ENCODE measurements at places on chromosomes 2 and 18. TPM values are rescaled to one million over a fixed set of nuclear protein-coding genes. Genes with fewer than 3 reads are reported as not detected.

GRCh38 chr2:241323778-241324177 lies 8.1 kb downstream of the SEPTIN2 start:
- DNase-seq = no peak

GRCh38 chr18:49566217-49566770 lies 4.4 kb downstream of the LIPG start:
- no peak for DNase-seq

GRCh38 chr2:181273986-181274385 lies 183.2 kb upstream of the ITGA4 start:
- DNase-seq = no peak

DNA sequence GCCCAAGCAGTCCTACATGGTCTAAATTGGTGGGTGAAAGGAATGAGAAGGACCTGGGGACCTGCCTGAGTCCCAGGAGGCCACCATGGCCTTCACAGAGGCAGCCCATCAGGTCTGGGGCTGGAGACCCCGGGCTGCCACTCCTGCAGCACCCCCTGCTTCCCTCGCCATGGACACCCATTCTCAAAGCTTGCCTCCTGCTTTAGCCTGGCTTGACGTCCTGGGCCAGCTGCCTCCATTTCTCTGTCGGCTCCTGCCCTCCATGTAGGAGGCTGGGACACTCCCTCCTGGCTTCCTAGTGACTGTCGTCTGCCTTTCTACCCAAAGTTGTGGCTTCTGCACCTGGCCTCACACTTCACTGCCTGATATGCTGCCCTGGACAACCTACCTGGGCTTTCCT lies 198.6 kb downstream of the FAM210A start:
- DNase-seq = no peak

DNA sequence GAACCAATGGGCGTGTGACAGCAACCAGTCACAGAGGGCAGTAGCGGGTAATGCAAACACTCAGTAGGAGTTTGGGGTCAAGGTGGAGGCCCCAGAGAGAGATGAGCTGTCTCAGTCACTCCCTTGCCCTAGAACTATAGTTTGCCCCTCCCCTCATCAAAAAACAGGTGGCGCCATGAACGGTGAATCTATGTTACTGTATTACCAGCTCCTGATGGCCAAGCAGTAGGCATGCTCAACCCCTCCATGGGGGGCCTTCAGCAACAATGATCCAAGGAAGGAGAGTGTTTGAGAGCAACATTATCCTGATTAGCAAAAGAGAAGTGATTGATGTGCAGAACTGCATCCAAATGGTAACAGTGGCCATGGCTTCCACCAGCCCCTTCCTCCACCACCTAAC lies 30.4 kb downstream of the TRABD2A start:
- no peak for DNase-seq

Gene AMMECR1L
- total RNA-seq = 18.6 TPM

Gene TMEM163
- 2.5 TPM for total RNA-seq
